Activated T-helper 17 cell treated with anti-CD3 and anti-CD28 coated beads, Interleukin-2, amount 50 U/mL, for 72 hours (primary cell): ENCODE measurements at places on chromosomes 11 and 22.
A peak's percentile ranks its signal among the peaks of the same experiment; 100 is the strongest.

GRCh38 chr11:76188873-76189272, 17.4 kb downstream of the WNT11 start:
- ATAC-seq, result no peak

DNA sequence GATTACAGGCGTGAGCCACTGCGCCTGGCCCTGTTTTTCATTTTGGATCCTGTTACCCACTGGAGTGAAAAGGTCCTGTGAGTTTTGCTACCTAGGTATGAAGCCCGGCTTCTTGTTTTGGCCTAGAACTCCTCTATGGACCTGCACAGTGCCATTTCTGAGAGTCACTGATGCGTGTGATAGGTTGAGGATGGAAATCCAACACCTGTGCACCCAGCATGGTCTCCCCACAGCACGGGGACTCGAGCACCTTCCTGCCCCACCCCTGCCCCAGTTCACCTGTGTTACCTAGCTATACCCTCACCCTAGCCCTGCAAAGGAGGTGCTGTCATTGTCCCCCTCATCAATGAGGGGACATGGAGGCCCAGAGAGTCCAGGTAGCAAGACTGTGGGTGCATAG, 5.1 kb downstream of the FBLN1 start:
- no peak for ATAC-seq

GRCh38 chr11:67351275-67352005, 1.9 kb downstream of the POLD4 start:
- no peak for ATAC-seq

DNA sequence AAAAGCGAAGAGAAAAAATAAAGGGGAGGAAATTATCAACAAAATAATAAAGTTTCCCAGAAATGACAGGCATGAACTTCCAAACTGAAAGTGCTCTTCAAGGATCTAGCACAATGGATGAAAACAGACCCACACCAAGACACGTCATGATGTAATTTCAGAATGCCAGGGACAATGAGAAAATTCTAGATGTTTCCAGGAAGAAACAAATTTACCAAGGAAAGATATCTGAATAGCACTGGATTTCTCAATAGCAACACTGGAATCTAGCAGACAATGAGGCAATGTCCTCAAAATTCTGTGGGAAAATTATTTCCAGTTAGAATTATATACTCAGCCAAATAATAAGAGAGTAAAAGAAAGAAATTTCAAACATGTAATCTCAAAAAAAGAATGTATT, 46.0 kb downstream of the DENND5A start:
- ATAC-seq, result no peak

DNA sequence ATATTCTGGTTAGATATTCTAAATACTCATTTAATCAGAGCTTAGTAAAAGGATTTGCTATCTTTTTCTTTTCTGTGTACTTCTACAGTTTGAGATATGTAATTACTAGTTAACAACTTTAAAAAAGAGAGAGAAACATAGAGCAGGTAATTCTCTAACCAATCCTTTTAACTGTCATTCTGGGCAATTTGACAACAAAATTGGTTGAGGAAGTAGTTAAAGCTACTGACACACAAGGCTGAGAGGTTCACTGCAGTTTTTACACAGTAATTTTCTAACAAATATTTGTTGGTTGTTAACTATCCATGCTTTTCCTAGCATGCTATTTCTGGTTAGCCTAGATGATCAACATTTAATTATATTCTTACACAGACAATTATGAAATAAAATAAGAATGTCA, 3.6 kb downstream of the SOX6 start:
- no peak for ATAC-seq

DNA sequence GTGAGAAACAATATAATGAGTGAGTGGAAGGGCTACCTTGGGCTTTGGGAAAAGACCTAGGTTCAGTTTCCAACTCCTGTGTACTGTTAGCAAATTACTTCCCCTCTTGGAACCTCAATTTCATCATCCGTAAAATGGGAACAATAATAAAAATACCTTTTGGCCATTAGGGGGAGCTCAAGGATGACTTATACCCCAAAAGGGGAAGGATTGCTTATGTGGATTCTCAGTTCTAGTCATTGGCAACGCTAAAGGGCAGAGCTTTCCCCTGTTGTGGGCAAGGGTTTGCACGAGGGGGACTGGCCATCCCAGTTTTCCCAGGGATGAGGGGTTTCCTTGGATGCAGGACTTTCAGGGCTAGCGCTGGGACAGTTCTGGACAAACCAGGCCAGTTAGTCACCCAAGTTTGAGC, 3.1 kb upstream of the COMMD9 start:
- peak; percentile 27 for ATAC-seq

DNA sequence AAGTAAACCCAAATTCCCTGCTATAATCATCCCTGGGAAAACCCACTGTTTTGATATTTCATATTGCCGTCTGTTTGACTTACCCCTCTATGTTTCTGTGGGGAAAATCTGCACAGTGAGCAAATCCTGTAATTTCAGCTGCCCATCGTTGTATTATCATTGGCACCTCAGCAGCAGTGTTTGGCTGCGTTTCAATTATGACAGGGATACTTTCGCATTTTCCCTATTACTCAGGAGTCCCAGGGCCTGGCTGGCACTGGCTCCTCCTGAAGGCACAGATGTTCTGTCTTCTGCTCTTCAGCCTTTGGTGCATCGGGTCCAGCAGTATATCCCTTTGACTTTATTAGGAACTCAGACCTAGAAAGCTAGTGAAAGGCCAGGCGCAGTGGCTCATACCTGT, 12.2 kb upstream of the MMP12 start:
- no peak for ATAC-seq

DNA sequence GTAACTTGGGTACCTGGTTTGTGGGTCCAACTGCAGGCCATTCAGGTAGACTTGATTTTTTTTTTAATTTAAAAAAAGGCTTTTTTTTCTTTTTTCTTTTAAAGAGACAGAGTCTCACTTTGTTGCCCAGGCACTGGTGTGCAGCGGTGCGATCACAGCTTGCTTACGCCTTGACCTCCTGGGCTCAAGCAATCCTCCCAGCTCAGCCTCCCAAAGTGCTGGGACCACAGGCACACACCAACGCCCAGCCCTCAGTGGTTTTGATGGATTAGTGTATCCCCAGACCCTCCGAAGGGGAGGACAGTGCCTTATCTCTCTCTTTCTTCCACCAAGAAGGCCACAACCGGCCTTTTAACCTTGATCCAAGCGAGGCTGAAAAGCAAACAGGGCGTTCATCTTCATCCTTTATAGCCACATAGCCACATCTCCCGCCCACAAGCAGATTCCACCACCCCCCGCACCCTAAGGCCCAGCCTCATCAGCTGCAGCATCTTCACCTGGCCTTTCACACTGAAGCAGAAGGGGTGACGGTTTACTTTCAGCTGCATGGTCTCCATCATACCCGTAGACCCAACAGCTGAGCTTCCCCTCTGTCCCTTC, 17.6 kb upstream of the COMT start:
- ATAC-seq, result no peak

GRCh38 chr11:125141686-125142535, 22.6 kb upstream of the PKNOX2 start:
- ATAC-seq, result peak; percentile 64

GRCh38 chr11:88801484-88802123, 264.2 kb downstream of the GRM5 start:
- ATAC-seq, result no peak

DNA sequence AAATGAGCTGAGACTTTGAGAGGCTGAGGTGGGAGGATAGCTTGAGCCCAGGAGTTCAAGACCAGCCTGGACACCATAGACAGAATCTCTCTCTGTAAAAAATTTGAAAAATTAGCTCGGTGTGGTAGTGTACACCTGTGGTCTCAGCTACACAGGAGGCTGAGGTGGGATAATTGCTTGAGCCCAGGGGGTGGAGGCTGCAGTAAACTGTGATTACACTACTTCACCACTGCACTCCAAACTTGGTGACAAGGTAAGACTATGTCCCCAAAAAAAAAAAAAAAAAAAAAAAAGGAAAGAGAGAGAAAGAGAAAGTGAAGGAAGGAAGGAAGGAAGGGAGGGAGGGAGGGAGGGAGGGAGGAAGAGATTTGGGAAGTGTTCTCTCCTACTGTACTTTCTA, 25.3 kb downstream of the RRP8 start:
- ATAC-seq, result no peak

GRCh38 chr11:58392746-58393145, 13.9 kb downstream of the OR5B3 start:
- ATAC-seq, result no peak

GRCh38 chr11:116563712-116564047, 209.1 kb downstream of the BUD13 start:
- ATAC-seq, result no peak

DNA sequence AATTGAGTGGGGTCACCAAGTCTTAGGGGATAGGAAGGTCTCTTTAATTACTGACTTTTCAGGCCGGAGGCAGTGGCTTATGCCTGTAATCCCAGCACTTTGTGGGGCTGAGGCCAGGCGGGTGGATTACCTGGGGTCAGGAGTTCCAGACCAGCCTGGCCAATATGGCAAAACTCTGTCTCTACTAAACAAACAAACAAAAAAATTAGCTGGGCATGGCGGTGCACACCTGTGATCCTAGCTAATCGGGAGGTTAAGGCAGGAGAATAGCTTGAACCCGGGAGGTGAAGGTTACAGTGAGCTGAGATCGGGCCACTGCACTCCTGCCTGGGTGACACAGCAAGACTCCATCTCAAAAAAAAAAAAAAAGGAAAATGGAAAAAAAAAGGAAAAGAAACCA, 1.8 kb upstream of the FANCF start:
- no peak for ATAC-seq

DNA sequence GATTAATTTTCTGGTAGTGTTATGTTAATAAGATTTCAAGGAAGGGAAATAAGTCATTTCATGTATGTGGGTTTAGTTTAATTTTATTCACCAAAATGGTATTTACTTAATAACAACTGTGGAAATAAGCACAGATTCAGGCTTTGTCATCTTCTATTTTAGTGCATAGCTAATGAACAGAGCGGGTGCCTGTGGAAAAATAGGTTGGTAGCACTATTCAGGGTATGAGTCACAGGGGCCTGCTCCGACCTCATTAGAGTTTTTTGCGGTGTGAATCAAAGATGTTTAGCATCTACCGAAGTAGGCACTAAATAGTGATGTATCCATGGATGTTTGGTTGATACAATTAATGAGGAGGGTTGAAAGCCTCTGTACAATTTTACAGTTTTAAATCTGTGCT, 78.2 kb downstream of the FAT3 start:
- no peak for ATAC-seq

GRCh38 chr11:68215087-68215445, 2.0 kb upstream of the KMT5B start:
- ATAC-seq, result peak; percentile 27

GRCh38 chr11:26276798-26277424, 55.0 kb upstream of the ANO3 start:
- peak; percentile 28 for ATAC-seq

DNA sequence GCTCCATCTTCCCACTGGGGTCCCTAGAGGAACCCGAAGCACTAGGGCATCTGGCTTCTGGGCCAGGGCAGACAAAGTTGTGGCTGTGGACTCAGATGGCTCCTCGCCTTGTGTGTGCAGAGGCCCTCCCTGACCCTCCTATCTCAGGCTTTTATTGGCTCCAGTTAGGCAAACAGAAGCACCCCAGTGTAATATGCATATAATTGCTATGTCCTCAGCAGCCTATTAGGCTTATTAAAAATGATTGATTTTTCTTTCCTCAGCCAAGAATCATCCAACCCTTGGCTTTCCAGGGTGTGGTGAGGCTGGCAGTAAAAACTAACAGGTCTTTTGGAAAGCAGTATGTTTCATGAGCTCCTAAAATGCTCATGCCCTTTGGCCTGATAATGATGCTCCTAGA, 22.3 kb downstream of the UPB1 start:
- ATAC-seq, result no peak

DNA sequence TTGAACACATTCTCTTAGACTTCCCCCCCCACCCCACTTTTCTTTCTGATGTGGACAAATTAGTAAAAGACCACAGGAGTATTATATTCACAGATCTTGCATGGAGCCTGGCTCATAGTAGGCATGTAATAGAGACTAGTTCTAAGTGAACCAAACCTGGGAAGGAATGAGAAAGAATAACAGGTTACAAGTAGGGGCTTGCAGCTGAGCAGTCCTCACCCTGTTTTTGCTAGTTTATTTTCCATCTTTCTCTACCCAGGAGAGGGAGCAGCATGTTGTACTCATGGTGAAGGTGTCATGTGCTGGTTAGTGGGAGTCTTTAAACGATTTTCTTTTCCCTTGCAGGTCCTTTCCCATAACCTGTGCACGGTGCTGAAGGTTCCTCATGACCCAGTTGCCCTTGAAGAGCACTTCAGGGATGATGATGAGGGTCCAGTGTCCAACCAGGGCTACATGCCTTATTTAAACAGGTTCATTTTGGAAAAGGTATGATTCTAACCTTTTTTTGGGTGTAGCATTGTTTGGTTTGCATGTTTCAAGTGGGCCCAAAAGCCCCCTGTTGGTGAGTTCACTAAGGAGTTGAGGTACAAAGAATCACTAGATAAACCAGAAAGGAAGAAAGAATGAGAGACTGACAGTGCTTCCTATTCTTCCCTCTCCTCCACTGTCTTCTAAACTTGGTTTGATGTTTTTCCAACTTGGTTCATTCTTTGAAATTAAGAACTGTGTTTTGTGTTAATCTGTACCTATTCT, 30.1 kb downstream of the SWAP70 start:
- no peak for ATAC-seq

- no peak for ATAC-seq
Observed at GRCh38 chr11:73852049-73852448, 24.6 kb downstream of the COA4 start.
